Mesenteric fat pad (tissue), 1 donor: ENCODE measurements at places on chromosomes 4 and X. TPM values are rescaled to one million over a fixed set of nuclear protein-coding genes. Genes with fewer than 3 reads are reported as not detected.
A peak's percentile ranks its signal among the peaks of the same experiment; 100 is the strongest.

GRCh38 chrX:44958480-44958879, 85.5 kb downstream of the KDM6A start:
- no peak for DNase-seq

ITIH6 gene
- total RNA-seq = not detected

DNA sequence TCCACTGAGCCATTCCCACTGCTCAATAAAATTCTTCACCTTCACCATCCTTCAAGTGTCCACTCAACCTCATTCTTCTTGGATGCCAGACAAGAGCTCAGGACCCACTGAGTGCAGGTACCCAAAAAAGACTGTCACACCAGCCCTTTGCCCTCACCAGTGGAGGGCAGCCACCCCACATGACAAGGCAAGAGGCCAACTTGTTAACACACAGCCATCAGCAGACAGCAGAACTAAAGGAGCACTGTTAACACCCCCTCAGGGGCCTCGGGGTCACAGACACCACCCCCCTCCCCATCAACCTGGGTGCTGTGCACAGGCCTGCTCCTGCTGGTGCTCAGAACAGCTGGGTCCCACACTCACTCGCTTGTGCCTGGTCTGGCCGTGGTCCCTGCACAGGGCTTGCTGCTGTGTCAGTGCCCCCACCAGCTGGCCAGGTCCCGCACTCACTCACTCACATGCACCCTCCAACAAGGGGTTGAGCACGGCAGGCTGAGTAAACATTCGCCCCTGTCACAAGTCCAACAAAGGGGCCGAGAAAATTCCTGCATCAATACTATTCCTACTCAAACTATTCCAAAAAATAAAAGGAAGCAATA, 54.1 kb downstream of the ATRX start:
- no peak for DNase-seq

DNA sequence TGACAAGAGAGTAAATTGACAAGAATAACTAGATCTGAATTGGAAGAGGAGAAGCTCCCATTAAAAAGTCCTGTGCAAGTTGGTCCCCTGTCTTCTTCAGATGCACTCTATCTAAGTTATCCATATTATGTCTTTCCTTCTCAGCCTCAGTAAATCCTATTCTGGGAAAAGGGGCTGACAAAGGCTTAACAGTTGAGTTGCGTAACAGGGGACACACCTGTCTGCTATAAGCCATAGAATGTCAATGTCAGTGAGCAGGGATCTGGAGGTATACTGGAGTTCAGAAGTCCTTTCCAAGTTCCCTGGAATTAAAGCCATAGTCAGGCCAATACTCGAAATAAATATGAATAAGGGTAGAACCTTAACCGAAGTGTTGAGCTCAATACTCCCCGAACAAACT, 26.3 kb upstream of the TNIP3 start:
- no peak for DNase-seq

SYNPO2 gene
- 89.8 TPM for total RNA-seq

- no peak for DNase-seq
Observed at GRCh38 chr4:13872155-13872554, 244.6 kb upstream of the BOD1L1 start.

PPP1R2C gene
- total RNA-seq = not detected

GRCh38 chr4:25113915-25114904, 46.0 kb downstream of the SEPSECS start:
- peak; percentile 75 for DNase-seq

DNA sequence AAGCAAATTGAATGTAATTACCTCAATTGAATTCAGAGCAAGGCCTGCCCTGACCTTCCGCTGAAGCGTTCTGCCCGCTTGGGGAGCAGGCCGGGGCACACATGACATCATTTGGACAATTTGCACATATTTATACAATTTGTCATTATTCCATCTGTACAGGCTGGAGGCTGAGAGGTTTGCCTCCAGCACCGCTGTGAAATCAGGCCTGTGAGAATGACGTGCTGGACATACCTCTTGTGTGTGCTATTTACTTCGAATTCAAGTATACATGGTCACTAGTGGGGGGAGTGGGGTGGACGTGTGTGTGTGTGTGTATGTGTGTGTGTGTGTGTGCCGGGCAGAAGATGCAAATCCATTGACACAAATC, 285.6 kb downstream of the SHOX start:
- no peak for DNase-seq

- DNase-seq = no peak
Observed at GRCh38 chr4:101785486-101785885, 5.0 kb upstream of the BANK1 start.

PAGE2 gene
- not detected for total RNA-seq

- no peak for DNase-seq
Observed at GRCh38 chrX:24294619-24295018, 19.2 kb downstream of the SUPT20HL2 start.

GRCh38 chr4:37754410-37755185, 68.4 kb upstream of the RELL1 start:
- DNase-seq = no peak

DNA sequence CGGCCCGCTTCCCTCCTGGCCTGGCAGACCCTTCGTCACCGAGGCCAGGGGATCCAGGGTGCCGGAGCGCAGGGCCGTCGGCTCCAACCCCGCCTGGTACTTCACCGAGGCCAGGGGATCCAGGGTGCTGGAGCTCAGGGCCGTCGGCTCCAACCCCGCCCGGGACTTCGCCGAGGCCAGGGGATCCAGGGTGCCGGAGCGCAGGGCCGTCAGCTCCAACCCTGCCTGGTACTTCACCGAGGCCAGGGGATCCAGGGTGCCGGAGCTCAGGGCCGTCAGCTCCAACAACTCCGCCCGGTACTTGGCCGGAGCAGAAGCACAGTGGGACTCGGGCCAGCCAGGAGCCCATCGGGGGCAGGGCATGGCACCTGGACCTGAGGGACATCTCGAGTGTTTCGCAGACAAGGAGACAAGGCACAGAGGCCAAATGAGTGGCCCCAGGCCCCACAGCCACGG, 85.1 kb downstream of the FAM53A start:
- no peak for DNase-seq

DNA sequence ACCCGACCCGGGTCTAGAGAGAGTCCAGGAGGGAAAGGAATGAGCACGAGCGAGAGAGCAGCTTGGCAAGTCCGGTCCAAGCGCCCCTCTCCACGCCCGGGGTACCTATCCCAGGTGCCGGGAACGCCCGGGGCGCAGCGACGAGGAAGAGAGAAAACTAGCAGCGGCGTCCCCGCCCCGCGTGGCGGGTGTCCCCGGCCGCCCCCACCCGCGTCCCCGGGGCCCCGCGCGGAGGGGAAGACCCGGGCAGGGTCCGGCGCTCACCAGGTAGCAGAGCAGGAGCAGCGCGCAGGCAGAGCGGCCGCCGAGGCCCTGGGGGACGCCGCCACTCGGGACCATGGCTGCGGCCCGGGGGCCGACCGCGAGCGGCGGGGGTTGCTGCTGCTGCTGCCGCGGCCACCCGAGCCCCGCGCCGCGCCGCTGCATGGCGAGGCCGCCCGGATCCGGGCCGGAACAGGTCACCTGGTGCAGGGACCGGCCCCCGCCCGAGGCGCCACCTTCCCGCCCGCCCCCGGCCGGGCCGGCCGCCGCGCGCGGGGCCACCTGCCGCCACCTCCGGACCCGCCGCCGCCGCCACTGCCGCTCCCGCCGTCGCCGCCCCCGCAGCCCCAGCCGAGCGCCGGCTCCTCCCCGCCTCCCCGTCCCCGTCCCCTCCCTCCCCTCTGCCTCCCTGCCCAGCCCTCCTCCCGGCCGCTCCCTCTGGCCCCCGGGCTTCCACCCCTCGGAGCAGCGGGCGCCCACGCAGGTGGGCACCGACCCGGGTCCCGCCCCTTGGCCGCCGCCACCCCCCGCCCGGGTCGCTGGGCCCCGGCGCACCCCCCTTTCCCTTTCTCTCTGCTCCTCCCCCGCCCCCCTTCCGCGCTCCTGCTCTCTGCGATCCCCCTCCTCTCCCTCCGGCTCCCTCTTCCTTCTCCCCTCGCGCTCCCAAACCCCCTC, at the start of gene SEL1L3:
TSS of gene SEL1L3 (minus strand) at position 578 of the 936 bp plus-strand sequence. CDS start at position 426, 152 bp downstream.
- no peak for DNase-seq

DNA sequence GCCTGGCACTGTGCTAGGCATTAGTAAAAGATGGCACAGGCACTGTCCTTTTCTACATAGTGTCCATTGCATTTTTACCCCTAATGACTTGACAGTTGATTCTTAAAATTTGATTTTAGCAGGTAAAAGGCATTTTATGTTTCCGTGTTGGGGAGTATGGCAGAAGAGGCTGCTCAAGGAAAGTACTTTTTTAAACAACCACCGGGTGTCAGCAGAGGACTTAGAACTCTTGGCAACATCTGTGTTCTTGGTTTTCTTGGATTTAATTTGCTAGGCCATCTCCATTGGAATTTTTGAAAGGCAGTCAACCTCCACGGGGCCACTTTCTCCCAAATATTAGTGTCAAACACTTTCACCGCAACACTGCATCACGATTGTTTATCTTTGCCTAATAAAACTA, 102.9 kb downstream of the TSPAN7 start:
- no peak for DNase-seq
